ENCODE measurements at places on chromosomes 7 and 10.

GRCh38 chr10:85995791-85996190 lies 370.8 kb downstream of the GRID1 start:
- DNase-seq = no peak

GRCh38 chr10:70908406-70909296 lies 20.3 kb upstream of the PCBD1 start:
- no peak for DNase-seq

DNA sequence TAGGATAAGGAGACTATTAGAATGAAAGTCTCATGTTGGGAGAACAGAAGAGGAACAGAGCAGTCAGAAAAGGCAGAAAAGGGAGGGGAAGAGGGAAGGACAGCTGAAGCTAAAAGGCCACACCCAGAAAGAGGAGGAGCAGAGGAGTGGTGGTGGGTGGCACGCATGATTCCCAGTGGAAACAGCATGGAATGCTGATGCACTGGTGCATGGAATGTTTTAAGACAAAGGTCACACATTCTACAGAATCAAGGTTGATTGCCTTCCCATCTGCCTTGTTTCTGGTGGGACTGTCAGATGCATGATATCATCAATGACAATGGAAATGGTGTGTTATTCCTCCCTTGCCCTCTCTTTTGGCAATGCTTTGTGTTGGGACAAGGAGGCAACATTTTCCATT lies 285.4 kb upstream of the MKI67 start:
- no peak for DNase-seq

DNA sequence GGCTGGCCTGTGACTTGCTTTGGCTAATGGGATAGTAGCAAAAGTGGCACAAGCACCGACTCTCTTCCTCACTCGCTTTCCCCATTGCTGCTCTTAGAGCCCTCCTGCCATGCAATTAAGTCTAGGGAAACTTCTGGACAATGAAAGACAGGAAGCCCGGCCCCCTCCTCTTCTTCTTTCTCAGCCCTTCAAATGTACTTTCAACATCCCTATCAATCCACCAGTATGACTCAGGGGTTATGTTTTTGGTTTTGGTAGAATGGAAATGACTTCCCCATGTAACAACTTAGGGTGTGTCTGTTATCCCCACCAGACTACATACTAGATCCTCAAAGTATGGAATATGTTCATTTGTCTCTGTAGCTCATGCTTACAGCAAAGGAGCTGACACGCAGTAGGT lies 139.0 kb upstream of the GDF10 start:
- no peak for DNase-seq

- no peak for DNase-seq
Observed at GRCh38 chr10:93272884-93273675, 199.4 kb downstream of the CYP26A1 start.

DNA sequence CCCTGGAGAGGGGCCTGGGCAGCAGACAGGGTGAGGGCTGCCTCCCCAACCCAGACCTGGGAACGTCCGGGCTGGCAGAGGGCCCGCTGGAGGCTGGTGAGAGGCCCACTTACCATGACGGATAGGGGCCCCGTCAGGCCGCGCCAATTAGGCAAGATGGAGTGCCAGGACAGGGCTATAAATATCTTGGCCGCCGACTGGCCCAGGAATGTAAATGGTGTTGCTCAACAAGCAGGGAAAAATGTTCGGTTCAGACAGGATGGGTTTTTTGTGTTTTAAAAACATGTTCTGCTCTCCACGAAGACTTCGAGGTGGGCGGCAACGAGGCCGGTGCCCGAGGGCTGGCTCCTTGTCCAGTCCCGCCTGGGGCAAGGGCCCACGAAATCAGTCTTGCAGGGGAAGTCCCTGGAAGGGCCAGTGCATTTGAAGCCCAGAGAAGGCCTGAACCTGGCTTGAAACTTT lies 35.8 kb upstream of the ELN start:
- no peak for DNase-seq

GRCh38 chr10:15636446-15636845 lies 83.3 kb downstream of the ITGA8 start:
- no peak for DNase-seq

DNA sequence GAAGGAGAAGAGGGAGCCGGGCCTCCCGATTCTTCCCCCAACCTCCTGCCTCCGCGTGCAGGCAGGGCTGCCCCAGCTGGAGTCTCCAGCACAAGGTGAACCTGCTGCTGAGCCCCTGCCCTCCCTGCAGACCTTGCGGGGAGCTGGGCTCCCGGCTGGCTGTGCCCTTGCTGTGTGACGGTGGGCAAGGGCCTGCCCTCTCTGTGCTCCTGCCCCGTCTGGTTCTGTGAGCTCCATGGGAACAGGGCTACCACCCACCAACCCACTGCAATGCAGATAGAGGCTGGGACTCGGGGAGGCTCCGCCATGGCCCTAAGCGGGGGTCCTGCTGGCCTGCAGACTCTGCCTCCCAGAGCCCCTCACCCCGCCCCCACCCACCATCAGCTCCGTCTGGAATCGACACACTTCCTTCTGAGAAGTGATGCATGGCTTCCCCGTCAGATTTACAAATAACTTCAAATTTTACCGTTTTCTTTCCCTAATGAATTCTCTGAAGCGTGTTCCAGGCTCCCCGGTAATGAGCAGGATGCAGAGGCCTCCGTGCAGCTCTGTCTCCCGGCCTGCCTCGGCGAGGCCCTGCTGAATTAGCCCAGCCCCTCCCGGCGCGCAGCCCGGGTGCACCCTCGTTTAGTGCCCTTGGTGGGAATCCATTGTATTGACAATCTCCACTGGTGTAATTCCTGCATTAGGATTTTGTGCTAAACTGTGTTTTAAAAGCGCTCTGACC lies 111.0 kb downstream of the MICALL2 start:
- no peak for DNase-seq

DNA sequence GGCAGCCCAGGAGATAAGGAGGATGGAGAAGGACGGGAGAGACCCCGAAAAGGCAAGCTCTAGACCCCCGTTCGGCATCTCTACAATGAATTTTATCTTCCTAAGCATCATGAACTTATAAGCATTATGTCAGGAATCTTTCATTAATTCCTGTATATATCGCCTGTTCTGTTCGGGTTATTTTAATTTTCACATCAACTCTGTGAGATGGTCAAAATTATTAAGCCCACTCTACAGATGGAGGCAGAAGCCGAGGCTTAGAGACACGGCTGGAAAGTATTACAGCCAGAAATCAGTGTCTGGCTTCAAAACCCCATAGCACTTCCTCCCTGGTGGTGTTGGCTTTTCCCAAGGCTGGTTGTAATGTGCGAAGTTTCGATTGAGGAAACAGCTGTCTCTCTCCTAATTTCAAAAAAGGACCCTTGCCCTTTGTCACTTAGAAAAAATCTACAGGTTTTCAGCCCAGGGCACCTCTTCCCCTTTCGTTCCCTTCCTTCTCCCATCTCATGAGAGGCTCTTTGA lies 1.5 kb upstream of the GRM8 start:
- no peak for DNase-seq

DNA sequence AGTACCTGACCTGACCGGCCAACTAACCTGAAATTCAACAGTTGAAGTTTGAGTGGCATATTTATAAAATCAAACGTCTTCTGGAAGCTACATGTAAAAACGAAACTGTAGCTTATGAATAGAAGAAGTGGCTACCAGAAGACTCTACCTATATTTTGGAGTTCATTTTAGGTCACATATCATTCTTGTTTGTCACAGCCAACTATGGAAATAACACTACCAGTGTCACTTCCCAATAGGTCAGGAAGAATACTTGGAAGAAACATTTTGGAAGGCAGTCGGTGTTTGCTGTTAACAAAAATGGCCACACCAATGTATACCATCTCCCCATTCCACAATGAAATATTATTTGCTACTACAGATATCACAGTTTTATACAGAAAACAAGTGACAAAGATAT lies 12.6 kb downstream of the TWIST1 start:
- no peak for DNase-seq

GRCh38 chr10:48931188-48931587 lies 8.5 kb downstream of the LRRC18 start:
- no peak for DNase-seq

GRCh38 chr7:1407892-1408291 lies 51.4 kb downstream of the MICALL2 start:
- DNase-seq = no peak

DNA sequence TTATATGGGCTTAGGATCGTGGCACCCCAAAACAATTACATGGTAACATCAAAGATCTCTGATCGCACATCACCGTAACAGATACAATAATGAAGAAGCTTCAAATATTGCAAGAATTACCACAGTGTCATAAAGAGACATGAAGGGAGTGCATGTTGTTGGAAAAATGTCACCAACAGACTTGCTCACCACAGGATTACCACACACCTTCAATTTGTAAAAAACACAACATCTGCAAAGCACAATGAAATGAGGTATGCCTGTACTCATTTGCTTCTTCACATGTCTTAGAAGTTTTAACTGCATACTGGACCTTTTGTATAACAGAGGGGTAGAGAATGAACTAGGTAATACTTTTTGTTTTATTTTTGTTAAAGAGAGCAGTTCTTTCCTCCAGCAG lies 96.6 kb downstream of the TPST1 start:
- no peak for DNase-seq

DNA sequence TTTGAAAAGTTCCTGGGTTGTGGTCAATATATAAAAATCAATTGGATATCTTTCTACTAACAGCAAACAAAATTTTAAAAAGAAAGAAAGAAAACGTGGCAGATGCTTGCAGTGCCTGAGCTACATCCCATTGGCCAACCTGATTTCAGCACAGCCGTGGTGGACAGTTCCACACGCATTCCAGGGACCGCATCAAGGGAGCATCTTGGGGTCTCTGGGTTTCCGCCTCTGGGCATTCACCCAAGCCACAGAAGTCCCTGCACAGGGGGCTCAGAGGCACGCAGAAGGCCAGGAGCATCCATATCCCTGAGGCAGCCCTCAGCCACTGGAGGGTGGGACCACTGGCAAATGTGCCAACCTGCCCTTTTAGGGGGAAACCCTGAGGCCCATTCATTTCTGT lies 254.5 kb upstream of the RNF32 start:
- DNase-seq = no peak

DNA sequence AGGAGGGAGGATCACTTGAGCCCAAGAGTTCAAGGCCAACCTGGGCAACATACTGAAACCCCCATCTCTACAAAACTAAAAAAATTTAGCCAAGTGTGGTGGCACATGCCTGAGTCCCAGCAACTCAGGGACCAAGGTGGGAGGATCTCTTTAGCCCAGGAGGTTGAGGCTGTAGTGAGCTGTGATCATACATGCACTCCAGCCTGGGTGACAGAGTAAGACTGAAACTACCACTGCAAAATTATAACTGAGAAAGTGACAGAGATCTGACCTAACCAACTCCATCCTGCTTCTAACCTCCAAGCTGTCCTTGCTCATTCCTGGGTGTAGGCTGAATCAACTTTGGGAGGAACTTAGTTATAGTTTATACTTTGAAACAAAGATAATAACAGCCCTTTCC lies 59.4 kb downstream of the HTR7 start:
- DNase-seq = no peak

GRCh38 chr10:6416892-6417512 lies 163.1 kb downstream of the PRKCQ start:
- no peak for DNase-seq

- no peak for DNase-seq
Observed at GRCh38 chr10:69512901-69513300, 60.3 kb downstream of the NEUROG3 start.

DNA sequence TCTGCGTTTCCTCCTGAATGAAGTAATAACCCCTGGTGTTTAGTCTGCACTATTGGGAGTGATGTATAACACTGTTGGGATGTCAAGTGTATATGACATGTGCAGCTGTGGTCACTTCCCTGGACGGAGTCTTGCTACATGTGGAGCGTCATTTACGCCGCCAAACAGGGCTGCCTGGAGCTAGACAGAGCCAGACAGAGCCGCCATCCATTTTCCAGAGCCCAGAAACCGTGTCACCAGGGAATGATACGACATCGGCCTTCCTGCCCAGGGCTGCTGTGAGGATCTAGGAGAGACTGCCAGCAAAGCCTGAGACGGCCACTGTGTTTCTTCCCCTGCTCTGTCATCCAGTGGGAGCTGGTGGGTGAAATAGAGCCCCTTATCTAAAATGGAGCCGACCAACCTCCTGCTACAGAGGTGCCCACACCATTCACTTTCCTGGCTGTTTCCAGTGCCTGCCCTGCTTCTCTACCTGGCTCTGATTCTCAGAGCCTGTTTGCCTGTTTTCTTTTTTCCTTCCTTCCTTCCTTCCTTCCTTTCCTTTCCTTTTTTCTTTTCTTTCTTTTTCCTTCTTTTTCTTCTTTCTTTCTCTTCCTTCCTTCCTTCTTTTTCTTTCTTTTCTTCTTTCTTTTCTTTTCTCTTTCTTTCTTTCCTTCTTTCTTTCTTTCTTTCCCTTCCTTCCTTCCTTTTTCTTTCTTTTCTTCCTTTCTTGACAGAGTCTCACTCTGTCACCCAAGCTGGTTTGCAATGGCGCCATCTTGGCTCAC lies 13.3 kb upstream of the FGFR2 start:
- no peak for DNase-seq

GRCh38 chr7:1290026-1290678 lies 57.5 kb downstream of the UNCX start:
- DNase-seq = no peak

GRCh38 chr7:121355574-121355973 lies 26.8 kb downstream of the WNT16 start:
- DNase-seq = no peak

DNA sequence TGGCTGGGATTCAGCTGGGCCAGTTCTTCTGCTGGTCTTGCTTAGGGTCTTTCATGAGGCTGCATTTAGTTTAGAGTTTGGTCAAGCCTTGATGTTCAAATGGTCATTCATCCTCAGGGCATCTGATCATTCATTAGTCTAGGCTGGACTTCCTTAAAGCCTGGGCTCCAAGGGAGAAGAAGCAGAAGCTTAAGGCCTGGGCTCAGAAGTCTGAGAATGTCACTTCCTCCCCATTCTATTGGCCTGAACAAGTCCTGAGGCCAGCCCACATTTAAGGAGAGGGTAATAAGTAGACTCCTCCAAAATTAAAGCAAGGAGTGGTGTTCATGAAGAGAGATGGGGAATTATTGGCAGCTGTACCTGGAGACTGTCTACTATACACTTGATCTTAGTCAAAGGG lies 193.2 kb upstream of the HABP2 start:
- no peak for DNase-seq

GRCh38 chr10:26438534-26439341 lies 597 bp downstream of the APBB1IP start:
- no peak for DNase-seq
